ENCODE measurements at places on chromosomes 1 and 21.

DNA sequence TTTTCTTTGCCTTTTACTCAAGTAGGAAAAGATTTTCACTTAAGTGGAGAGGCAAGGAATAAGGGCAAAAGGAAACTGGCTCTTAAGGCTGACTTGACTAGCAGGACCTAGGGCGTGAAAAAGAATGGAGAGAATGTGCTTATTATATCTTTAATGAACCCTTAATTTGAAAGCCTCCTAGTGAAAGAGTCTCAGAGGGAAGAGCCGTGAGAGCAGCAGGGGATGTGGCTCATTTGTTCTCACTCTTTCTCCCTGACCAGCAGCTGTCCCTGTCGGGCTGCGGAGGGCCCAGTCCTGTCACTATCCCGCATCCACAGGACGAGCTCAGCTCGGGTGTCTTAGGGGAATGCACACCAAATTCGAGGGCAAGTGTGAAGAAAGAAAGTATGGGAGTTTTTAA lies 180.1 kb downstream of the EDEM3 start:
- DNase-seq: peak; percentile 62

GRCh38 chr1:223776075-223776814 lies 63.9 kb downstream of the CAPN2 start:
- no peak for DNase-seq

DNA sequence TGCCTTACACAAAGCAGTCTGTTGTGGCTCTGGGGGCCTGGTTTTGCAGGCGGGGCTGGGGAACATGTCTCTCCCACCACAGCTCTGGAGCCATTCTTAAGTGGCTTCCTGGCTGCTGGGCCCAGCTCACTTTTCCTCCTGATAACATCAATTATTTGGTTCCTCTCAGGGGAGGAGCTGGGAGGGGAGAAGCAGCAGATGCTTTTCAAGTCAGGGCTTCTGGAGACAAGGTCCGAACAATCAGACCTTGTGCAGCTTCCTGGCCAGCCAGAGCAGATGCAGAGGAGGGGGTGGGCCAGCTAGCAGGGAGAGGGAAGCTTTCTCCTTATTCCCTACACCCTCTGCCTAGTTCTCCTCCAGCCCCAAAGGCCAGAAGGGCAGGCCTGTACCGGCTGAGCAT lies 3.7 kb upstream of the PAQR6 start:
- DNase-seq: no peak

DNA sequence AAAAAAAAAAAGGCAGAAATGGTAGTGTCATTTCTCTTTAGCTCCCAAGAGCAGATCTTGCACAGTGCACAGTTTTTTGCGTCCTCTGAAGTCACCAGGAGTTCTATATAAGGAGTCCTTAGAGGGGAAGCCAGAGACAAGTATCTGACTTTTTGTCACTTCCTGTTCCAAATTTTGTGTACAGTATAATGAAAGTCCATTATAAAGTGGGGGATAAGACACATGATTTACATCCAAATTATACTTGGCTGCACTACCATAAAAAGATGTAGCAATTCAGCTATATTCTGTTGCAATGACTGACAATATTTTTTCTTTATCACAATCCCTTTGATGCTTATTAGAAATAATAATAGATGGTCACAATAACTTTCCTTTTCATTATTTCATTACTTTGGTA lies 1276.9 kb upstream of the ADGRL2 start:
- no peak for DNase-seq

DNA sequence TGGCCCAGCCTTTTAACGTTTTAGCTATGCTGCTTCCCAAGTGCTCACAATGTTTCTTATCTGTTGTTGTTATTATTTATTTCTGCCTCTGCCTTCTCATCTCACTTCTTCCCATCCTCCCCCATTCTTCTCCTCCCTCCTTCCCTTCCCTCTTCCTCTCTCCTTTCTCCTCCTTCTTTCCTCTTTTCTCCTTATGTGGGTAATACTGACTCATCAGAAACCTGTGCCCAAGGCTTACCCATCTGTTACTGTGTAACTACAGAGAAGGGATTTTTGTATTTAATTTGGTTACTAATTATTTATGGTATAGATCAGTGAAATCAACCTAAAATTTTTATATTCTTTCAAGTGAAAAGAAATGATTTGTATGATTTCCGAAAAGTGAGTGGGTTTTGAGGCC lies 120.3 kb downstream of the KCNK2 start:
- DNase-seq: no peak

GRCh38 chr21:33951276-33952178 lies 35.9 kb upstream of the ATP5PO start:
- no peak for DNase-seq

DNA sequence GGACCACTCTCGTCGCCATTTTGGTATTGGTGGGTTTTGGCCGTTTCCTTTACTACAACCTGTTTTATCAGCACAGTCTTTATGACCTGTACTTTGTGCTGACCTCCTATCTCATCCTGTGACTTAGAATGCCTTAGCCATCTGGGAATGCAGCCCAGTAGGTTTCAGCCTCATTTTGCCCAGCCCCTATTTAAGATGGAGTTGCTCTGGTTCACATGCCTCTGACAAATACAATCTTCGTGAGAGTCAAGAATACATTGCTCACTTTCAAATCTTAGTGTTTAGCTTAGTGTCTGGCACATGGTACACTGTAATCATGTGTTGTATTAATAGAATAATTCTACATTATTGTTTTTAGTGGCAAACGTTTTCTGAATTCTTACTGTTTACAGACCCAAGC lies 88.9 kb downstream of the BACH1 start:
- DNase-seq: no peak

GRCh38 chr1:215001419-215002021 lies 81.0 kb upstream of the KCNK2 start:
- DNase-seq: no peak

- DNase-seq: no peak
Observed at GRCh38 chr21:23152130-23152529, 2153.9 kb downstream of the NCAM2 start.

GRCh38 chr1:182061594-182061993 lies at the start of gene ZNF648:
TSS of gene ZNF648 (minus strand) at chr1:182061712. CDS start at chr1:182058010, 3,702 bp downstream.
- DNase-seq: peak; percentile 23

DNA sequence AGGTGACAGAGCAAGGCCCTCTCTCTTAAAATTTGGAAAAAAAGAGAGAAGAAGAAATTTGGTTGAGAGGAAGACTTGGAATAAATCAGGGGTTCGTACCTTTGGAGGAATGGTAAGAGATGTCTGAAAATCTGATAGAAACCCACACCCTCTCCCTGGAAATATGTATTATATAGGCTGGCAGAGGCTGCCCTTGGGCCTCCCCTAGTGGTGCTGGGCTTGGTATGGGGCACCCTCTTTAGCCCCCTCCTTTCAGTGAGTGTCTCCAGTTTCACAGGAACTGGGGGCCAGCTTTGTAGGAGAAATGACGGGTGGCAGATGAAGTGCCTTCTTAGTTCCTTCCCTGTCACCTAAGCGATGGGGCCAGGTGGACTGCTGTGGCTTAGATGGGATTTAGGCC lies 82.9 kb upstream of the SLC2A1 start:
- no peak for DNase-seq

DNA sequence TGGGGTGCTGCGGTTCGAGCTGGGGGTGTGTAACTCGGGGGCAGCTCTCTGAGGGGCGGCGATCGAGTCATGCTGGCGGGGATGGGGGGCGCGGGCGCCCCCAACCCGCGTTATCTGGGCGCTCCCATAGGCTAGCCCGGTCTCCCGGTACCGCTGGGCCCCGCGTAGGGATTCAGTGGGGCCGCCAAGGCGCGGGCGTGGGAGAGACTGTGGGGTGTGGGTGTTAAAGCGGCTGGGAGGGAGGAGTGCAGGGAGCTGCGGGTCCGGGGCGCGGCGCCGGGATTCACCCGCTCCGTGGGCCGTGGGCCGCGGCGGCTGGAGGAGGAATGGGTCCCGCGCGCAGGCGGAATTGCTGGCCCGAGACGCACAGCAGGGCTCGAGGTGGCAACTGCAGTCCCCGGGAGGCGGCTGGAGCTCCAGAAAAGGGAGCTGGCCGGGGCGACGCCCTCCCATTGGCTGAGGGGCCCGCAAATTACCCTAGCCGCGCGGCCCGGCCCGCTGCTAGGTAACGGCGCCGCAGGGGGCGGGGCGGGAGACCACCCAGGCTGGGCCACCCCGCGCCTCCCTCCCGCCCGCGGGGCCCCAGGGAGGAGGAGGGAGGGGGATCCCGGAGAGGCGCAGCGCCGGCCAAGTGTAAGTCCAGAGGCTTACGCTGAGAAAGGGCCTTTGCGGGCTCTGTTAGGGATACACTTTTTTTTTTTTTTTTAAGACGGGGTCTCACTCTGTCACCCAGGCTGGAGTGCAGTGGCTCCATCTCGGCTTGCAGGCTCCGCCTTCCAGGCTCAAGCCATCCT lies at the start of gene PTCH2:
Gene PTCH2 (minus strand): TSS at position 392 of the 794 bp plus-strand sequence. CDS start 321 bp downstream, at position 71.
- peak; percentile 96 for DNase-seq

GRCh38 chr1:28602536-28603439 lies 10.7 kb downstream of the RAB42 start:
- DNase-seq: peak; percentile 90

DNA sequence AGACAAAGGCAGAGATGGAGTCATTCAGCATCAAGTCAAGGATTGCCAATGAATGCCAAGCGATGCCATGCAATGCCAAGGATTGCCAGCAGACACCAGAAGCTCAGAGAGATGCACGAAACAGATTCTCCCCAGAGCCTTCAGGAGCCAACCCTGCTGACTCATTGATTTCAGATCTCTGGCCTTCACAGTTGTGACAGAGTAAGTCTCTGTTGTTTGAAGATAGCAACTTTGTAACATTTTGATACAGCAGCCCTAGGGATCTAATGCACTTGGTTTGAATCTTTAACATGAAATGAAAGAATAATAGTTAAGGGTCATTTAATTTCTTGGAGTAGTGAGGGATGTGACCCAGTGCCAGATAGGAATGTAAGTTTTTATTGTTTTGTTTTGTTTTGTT lies 287.4 kb upstream of the RUNX1 start:
- no peak for DNase-seq

DNA sequence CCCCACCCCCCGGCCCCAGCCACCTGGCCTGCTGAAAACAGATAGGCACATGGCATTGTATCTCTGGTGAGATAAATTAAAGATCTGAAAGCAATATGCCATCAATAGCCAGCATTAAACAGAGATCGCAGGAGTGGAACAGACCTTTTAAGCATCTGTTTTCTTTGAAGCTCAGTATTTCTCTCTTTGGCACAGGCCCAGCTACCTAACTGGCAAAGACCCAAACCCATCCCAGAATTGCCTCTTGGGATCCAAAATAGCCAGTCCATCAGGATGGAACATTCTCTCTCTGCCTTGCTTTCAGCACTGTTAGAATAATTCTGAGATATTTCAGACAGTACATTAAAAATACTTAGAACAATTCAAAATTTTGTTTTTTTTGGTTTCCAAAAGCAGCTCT lies 46.0 kb downstream of the KCNJ6 start:
- DNase-seq: no peak

GRCh38 chr1:211942583-211942982 lies 92.8 kb downstream of the INTS7 start:
- DNase-seq: no peak

- no peak for DNase-seq
Observed at GRCh38 chr1:185435696-185436379, 118.8 kb upstream of the IVNS1ABP start.

DNA sequence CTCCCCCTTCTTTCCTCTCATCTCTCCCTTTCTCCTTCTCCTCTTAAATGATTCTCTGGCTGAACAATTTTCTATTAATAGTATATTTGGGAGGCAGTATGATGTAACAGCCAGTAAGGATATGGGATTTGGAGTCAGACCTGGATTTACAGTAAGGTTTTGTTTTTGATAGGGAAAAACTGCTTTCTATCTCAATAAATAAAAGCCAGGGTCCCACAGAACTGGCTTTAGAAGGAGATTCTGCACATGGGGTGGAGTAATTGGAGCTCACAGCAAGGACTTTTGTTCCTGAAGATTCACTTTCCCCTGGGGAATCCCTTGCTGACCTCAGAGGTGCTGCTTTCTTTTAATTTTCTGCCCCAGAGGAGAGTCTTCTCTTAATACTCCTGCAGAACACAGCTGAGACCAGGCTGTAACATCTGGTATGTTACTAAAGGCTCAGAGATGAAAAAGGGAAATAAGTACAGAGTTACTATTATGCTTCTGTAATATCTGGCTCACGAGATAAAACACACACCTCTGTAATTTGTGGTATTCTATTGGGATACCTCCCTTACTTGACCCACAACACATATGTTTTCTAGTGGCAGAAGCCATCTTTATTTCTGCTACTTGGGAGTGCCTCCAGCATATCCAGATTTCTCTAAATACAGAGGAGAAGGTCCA lies 13.4 kb downstream of the EPB41 start:
- DNase-seq: no peak

DNA sequence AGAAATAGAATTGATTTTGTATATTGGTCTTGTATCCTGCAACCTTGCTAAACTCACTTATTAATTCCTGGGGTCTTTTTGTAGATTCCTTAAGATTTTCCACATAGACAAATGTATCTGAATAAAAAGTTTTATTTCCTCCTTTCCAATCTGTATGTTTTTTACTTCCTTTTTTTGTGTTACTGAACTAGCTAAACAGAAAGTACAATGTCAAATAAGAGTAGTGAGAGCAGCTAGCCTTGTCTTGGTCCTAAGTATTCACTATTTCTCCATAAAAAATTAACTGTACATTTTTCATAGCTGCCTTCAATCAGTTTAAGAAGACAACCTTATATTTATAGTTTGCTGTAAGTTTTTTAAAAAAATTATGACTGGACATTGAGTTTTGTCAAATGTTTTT lies 74.9 kb downstream of the FASLG start:
- no peak for DNase-seq

GRCh38 chr1:241841691-241842090 lies 6.3 kb upstream of the EXO1 start:
- DNase-seq: no peak

- DNase-seq: no peak
Observed at GRCh38 chr1:1914101-1914970, 724 bp upstream of the CALML6 start.

GRCh38 chr1:65469126-65469888 lies 48.8 kb downstream of the LEPR start:
- no peak for DNase-seq

DNA sequence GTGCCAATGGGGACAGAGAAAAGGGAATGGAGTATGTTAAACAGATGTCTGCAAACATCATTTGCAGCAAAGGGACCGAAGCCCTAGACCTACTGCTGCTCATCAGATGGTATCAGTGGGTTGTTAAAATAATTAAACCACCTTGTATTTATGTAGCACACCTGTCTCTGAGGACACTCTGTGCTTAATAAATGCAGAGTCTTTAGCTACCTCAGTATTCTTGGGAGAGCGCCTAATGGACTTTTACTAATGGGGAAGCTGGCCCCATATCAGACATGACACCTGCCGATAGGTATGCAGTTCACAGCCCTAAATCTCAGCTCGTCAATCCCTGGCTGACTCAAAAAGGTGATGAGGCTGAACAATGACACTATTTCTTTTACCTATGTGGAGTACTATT lies 54.4 kb downstream of the SYT6 start:
- DNase-seq: no peak

GRCh38 chr1:182263706-182264105 lies 127.9 kb downstream of the GLUL start:
- no peak for DNase-seq

Data from GM23338 (cell line).